ENCODE measurements at places on chromosomes 1 and 21.

DNA sequence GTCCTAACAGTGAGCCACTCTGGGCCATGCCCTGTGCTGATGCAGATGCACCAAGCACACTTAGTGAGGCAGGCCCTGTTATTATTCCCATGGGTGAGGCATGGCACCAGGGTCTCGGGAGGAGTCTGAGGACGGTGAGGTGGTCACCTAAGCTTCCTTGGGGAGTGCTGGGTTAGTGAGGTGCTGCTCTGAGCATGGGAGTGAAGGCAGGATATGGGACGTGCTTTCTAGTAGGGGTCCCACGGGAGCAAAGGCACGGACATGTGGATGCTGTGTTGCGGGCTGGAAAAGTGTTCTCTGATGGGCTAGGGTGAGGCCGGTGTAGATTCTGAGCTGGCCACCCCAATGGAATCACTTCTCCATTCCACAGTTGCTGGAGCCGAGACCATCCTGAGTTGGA lies 77.5 kb upstream of the CSF3R start:
- DNase-seq: no peak

GRCh38 chr1:178345238-178345637 lies 151.5 kb downstream of the CLEC20A start:
- DNase-seq: no peak

GRCh38 chr21:39312112-39313041 lies 1.1 kb downstream of the BRWD1 start:
- peak; percentile 98 for DNase-seq

- no peak for DNase-seq
Observed at GRCh38 chr1:225830841-225831240, 20.9 kb downstream of the EPHX1 start.

GRCh38 chr1:60299581-60299980 lies 226.0 kb upstream of the C1orf87 start:
- DNase-seq: no peak

DNA sequence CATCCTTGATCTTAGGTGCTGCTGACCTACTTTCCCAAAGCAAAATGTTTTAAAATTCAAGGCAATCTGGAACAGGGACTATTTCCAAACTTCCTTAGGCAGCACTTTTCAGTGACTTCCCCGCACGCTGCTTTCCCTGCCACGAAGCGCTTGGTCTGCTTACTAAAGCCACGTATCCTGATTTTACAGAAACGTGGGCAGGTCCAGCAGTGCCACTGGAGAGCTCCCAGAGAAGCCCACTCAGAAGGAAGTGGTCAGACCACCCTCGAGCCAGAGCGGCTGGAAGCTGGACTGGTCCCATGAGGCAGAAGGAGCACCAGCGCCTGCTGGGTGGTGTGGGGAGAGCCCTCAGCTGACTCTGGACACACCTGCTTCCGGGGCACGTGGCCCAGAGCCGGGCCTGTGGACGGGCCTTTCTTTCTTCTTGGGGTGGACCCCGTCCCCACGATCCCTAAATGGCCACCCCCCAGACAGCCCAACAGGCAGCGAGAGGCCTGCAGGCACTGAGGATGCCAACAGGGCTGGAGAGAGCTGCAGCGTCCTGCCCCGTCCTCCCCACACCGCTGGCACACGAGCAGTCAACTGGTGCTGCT lies 23.2 kb downstream of the PTTG1IP start:
- DNase-seq: no peak

DNA sequence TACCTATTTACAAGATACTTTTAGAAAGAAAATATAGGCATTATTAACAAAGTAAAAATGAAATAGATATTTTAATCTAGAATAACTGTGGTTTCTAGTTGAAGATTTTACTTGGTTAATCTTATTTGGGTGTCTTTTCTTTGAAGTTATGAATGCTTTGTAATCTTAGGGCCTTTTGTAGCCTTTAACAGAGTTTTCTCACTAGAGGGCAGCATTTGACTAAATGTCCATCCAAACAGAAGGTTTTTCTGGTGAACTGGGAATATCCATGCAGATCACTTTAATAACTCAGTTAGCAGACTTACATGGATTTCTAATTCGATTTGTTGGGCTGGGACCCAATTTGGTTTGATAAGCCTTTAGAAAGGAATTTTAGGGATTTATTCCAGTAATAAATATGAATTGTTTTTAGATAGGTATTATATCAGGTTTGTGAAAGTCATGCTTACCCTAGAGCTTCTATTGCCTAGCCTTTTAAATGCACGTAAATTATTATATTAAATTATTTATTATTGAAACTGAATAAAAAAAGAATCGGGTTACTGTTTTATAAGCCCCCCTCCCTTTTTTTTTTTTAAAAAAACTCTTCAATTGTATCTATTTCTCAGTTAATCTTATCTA lies 119.7 kb downstream of the ZNF326 start:
- no peak for DNase-seq

GRCh38 chr1:70990469-70991253 lies 57.0 kb downstream of the PTGER3 start:
- DNase-seq: no peak

DNA sequence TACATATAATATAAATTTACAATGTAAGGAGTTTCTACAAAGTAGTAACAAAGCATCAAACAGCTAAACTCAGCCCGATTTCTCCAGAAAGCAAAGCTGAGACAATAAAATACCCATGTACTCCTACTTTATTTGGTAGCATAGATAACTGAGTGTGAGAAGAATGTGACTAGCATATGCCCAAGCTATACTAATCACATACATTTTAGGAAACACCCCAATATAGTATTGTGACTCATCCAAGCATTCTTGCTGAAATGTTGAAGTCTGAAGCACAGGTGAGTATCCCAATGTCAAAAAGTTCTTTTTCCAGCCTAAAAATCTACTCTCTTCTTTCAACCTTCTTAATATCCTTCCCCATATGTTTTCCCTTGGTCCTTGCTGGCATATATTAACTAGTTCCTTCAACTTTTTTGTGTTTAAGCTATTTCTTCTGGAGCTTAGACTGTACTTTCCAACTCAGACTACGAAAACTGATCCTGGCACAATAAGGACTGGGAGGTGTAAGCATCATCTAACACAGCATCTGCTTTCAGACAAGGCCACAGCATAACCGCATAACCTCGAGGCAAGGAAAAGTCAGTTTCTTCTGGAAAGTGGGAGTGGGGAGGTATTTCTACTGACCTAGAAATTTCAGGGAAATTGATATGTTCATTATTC lies 163.0 kb upstream of the RNPC3 start:
- no peak for DNase-seq

All from stimulated activated CD8-positive, alpha-beta memory T cell treated with anti-CD3 and anti-CD28 coated beads, Interleukin-4, amount 100 ng/mL, for 48 hours (primary cell).